Esophagus squamous epithelium (tissue), 5 donors: ENCODE measurements at places on chromosomes 2 and 18.

DNA sequence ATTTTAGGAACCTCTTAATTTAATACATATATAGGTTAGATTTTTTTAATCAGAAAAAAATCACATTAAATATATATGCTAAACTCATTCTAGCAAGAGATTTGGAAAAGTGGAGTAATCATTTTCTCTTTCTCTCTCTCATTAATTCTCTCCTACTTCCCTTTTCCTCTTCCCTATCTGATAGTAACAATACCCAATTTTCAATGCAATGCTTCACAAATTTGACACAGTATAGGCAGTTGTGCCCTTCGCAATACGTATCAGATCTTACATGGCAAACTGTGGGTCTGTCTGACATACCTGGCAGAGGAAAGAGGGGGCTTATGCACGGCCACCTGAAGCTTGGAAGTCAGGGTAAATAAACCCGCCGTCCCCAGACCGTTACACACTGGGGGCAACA is 444.3 kb downstream of the NBAS start:
- DNase-seq, result no peak

- no peak for DNase-seq
Observed at GRCh38 chr18:78579854-78580577, 399.6 kb upstream of the SALL3 start.

DNA sequence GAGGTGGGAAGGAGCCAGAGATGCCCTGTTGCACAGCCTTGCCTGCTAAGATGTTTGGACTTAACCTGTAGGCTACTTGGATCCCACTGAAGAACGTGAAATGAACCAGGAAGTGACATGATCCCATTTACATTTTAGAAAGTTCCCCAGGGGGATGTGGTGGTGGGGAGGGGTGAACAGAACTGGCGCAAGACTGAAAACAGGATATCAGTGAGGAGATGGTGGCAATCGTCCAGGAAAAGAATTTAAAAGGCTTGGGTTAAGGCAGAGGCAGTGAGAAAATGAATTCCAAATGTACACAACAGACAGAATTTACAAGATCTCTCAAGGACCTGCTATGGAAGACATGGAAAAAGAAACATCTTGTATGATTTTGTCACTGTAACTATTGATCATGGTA is 42.3 kb downstream of the SULT1C2 start:
- no peak for DNase-seq

DNA sequence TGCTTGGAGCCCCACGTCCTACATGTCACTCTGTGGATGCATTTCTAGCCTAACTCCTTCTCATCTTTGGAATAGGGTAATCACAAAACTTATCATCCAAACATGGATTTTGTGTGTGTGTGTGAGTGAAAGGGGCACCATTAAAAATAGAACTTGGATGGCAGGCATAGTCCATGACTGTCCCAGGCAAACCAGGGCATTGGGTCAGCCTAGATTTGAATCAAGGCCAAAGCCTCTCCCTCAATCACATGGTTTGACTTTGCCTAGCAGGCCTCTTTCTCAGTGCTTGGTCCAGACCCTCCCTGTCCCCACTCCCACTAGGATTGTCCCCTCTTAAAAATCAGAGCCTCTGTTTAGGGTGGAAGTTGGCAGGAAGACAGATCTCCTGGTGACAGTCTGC is 67.4 kb upstream of the BCL2L11 start:
- DNase-seq, result no peak

DNA sequence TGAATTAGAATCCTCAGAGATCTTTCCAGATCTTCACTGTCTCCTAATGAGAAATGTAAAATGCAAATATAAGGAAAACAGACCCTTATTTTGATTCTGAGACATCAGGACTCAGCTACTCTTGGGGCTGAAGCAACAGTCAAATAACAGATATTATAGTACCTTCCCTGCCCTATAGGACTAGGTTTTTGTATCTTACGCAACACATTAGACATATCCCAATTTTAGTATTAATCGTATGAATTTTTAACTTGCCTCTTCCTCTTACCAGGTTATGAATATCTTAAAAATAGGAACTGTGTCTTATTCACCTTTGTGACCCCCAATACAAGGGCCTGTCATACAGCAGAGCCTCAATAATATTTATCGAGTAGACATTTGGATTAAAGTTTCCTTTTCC is 12.0 kb upstream of the SLC25A52 start:
- no peak for DNase-seq

DNA sequence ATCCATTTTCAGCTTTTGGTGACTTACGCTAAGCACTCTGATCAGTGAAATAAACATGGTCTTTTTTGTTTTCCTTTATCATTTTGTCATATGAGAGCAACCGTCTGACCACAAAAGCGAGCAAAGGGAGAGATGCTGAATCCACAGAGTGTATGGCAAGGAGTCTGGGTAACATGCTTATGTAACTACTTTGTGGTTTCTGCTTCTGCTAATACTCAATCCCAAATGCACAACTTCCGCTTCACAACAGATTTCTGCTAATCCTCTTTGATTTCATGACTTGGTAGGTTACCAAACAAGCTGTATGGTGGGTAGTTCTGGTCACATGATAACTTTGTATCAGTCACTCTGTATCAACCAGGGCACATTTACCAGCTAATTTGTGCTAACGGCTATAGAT is 908.4 kb upstream of the CRIM1 start:
- DNase-seq, result no peak

DNA sequence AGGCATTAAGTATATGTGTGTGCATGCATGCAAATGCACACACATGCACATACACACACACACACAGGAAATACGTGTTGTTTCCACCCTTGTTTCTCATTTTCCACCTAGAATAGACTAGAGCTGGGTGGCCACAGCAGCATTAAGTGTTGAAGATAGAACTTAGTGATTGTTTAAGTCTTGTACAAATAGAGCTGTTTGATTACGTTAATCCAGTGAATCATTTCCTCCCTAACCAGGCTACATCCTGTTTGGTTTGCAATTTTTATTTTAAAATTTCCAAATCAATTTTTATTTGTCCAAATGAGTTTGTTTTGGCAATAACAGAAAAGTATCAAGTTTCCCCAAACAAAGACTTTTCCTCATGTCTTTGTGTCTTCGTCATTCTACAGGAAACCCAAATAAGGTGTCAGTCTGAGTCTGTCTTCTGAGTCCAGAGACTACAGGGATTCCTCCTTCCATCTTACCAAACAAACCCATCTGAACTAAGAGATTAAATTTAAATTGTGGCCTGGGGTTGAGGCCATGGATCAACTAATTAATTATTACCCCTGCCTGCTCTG is 74.6 kb upstream of the GALNT5 start:
- DNase-seq, result no peak

GRCh38 chr2:10271946-10272345 is 30.8 kb upstream of the HPCAL1 start:
- no peak for DNase-seq

- DNase-seq, result no peak
Observed at GRCh38 chr2:241339839-241340630, 16.1 kb upstream of the FARP2 start.

DNA sequence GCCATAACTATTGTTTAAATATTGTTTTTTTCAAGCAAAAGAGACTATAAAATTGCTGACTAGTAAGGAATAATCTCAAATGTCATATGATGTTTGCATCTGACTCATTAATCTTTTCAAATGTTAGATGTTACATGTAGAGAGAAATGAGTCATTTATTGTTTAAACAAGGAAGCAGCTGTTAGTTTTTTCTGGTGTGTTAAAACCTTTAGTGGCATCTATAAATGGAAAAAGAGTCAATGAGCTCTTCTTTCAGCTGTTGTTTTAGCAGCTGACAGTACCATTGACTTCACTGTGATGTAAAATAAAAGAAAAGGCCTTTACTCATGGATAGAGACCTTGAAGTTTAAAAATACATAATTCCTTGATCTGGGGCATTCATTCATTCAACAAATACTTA is 1.8 kb upstream of the KLHL41 start:
- DNase-seq, result no peak

DNA sequence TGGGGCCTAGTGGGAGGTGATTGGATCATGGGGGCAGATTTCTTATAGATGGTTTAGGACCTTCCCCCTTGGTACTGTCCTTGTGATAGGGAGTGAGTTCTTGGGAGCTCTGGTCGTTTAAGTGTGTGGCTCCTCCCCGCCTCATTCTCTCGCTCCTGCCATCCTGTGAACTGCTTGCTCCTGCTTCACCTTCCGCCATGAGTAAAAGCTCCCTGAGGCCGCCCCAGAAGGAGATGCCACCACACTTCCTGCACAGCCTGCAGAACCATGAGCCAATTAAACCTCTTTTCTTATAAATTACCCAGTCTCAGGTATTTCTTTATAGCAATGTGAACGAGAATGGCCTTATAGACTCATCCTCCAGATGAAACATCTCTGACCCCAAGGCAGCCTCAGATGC is 101.5 kb downstream of the KCNF1 start:
- DNase-seq, result no peak

DNA sequence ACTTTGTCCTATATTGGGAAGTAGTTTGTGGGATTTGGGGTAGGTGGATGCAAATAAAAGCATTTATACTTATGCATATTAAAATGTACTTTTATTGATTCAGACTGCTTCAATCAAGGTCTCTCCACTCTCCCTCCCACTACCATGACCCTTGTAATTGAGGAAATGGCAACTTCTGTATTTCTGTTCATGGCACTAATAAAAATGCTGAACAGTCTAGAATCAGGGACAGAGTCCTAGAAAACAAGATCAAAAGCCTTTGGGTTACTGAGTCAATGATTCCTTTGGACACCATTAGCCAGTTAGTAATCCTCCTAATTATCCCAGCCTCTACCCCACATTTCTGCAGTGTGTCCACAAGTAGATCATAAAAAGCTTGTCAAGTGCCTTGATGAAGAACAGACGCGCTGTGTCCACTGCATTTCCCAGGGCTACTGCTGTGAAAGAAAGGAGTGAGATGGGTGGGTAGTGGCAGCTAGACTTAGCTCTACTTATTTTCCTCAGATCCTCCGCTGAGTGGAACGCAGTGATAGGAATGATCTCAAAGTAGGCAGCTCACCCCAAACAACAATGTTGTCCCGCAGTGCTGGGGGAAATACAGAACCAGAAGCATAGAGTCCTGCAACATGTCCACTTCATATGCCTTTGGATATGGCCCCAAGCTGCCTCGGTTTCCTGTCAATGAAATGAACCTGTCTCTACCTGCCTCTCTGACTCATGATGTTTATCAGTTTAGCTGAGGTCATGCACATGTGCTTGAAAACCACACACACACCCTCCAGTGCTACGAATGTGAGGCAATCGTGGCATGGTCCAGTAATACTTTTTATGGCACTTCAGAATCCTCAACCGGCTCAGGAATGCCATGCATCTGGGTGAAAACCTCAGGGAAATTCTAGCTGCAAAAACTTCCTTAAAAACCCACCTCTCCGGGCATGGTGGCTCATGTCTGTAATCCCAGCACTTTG is 115.5 kb downstream of the COL6A3 start:
- DNase-seq, result no peak
